ENCODE measurements at places on chromosomes 2 and 18.

DNA sequence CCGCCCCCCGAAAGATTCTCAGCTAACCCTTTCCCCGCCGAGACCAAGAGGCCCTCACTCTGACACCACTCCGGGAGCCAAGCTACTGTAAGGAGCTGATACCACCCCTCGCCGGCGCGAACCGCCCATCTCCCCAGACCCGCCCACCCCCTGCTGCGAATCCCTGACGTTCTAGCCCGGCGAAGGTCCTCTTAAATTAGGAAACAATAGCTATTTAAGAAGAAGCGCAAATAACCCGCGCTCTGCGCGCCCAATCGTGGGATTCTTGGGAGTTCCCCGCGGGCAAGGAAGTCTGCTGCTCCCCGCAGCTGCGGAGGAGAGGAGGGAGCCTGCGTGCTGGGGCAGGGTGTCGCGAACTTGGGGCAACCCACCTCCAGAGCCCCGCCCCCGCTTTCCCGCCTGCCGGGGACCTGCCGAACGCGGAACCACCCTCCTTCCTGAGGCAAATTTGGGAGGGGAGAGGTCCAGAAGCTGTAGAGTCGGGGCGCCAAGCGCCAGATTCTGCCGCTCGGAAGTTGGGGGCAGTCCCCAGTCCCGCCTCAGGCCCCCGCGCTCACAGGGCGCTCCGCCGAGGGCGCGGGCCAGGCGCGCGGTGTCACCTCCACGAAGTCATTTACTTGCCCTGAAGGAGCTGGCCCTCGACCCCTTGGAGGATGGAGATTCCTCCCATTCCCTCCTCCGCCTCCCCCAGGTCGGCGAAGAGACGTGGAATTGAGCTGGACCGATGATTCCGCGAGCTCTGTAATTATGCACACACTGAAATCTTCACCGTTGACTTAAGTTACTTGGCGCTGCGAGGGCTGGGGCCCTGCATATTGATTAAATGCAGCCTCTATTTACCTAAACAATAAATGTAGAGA lies 8.4 kb upstream of the SP9 start:
- no peak for DNase-seq

GRCh38 chr2:109683452-109683851 lies 69.3 kb downstream of the SOWAHC start:
- no peak for DNase-seq

- DNase-seq, result no peak
Measured at GRCh38 chr2:57693177-57693576, 353.4 kb upstream of the VRK2 start.

GRCh38 chr2:171550613-171551012 lies 28.3 kb downstream of the CYBRD1 start:
- DNase-seq, result no peak

DNA sequence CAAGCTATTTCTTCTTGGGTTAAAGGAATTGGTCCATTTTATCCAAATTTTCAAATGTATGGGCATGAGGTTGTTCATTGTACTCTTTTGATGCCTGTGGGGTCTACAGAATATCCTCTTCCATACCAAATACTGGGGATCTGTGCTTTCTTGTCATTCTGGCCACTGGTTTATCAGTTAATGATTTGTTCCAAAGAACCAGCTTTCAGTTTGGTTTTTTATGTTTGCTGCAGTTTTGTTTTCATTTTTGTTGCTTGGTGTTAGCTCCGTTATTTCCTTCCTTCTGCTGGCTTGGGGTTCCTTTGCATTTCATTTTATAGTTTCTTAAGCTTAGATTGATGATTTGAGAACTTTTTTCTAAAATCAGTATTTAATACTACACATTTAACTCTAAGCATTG lies 45.5 kb downstream of the SLC66A2 start:
- DNase-seq, result no peak

DNA sequence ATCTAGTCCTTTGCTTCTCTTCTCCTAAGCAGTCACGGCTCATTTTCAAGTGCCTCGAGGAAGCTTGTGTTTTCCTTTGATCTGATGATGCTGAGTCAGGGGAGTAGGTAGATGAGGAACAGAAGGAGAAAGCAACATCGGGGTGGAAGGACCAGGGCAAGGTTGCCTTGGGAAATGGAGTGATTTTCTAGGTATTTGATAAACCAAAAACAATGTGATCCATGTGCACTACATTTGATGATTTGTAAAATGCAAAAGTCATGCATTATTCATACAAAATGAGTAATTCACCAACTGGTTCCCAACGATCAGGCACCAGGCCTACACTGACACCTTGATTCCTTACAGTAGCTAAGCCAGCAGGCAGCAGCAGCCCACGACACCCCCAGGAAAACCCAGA lies 205.3 kb downstream of the ANAPC1 start:
- no peak for DNase-seq

DNA sequence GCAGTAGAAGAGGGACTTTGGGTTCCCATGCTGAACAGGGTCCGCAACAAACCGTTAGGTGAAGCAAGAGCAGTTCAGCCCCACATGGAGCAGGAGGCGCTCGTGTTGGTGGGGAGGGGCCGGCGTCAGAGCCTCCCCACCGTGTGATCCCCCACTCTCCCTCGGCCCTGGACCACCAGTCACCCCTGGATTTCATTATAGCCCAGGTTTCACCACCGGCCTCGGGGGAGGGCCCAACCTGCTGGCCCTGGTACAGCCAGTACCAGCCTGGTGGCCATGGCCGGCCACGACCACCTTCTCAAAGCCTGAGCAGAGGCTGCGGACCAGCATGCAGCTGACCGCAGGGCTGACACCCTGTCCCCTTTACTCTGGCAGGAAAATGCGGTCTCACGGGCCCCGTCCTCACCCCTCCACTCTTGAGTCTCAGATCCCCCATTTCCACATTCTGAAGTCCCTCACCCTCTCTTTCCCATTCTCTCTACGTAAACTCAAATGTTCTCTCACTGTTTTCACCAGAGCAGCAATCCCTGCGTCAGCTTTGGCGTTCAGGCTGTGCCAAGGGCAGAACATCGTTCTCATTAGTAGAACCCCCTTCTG lies 8.6 kb downstream of the MLPH start:
- DNase-seq, result no peak

DNA sequence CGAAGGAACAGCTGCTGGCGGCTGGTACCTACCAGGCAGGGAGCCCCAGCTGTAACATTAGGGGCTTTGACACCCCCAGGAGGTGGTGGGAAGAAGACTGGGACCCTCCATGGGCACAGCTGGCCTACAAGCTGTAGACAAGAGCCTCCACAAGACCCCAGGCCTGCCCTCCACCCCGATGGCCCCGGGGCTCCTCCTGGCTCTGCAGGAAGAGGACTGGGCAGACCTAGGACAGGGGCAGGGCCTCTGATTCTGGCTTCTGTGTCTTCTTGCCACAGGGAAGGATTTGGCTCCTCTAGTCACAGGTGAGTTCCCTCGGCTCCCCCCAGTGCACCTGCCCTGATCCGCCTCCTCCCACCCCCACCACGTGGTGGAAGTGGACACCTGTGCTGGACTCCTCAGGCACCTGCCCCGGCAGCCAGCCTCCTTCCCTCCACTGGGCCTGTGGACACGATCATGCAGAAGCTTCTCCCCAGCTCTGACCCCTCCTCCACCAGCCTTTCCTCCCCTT lies 53.4 kb upstream of the ODC1 start:
- no peak for DNase-seq

- no peak for DNase-seq
Measured at GRCh38 chr18:40851014-40851429, 1104.0 kb upstream of the PIK3C3 start.

DNA sequence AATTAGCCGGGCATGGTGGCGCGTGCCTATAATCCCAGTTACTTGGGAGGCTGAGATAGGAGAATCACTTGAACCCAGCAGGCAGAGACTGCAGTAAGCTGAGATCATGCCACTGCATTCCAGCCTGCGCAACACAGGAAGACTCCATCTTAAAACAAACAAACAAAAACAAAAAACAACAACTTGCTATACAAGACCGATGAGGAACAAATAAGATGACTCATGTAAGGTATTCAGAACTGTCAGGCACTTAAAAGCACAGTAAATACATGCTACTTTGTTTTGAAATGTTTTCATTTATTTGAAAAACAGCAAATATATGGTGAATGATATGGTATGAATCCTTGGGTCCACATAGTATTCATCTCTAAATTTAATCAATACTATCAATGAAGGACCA lies 66.7 kb downstream of the TRIP12 start:
- DNase-seq, result no peak

GRCh38 chr2:159793326-159793725 lies 4.7 kb downstream of the CD302 start:
- DNase-seq, result no peak

- peak; percentile 25 for DNase-seq
Measured at GRCh38 chr18:77210249-77210648, 39.4 kb upstream of the GALR1 start.

DNA sequence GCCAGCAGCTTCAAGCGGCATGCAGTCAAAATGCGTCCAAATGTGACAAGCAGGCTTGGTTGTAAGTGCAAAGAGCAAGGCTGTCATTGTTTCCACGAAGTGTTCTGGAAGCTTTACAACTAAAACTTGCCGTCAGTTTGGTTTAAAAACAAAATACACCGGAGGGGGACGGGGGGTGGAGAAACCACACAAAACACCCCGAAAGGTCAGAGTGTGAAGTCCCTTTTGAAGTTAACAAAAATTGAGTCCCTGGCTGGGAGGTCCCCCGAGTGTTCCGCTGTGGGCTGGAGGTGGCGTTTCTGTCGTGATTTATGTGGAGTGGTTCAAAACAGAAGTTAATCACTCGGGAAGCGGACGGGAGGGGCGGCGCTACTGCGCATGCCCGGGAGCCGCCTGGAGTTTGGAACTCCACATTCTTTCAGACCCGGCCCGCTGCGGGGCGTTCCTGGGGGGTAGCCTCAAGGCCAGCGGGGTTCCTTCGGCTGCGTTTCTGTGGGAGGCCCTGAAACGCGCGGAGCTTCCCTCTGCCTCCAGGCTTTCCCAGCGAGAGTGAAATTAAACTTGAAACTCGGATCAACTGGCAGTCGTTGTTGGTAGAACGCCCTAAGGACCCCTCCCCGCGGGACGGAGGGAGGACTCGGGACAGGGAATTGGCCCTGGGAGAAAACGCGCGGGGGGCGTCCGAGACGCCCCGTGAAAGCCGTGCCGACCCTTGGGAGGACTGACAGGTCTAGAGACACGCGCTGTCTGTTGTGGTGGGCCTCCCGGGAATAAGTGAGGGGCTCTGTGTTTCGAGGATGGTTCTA lies 1.4 kb downstream of the TGIF1 start:
- DNase-seq, result peak; percentile 92

GRCh38 chr2:240211598-240212424 lies 71.4 kb upstream of the OTOS start:
- DNase-seq, result no peak

DNA sequence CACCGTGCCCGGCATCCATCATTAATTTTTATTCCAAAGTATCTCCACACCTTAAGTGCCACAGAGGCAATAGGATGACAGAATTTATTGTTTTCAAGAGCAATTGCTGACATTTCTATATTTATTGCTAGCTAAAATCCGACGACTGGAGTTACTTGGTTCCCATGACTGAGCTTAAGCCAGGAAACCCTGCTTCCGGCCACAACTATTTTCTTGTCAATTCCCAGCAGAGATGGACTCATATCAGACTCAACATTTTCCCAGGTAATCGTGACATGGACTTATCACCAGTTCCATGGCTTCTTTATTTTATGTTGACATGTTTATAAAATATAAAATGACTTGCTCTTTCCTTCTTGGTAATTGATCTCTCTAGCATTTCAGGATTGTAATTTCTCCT lies 20.6 kb upstream of the DCDC2C start:
- DNase-seq, result no peak

- DNase-seq, result no peak
Measured at GRCh38 chr2:230872968-230873660, 8.4 kb downstream of the ITM2C start.

GRCh38 chr18:45672637-45673036 lies 51.3 kb upstream of the SLC14A1 start:
- DNase-seq, result no peak

DNA sequence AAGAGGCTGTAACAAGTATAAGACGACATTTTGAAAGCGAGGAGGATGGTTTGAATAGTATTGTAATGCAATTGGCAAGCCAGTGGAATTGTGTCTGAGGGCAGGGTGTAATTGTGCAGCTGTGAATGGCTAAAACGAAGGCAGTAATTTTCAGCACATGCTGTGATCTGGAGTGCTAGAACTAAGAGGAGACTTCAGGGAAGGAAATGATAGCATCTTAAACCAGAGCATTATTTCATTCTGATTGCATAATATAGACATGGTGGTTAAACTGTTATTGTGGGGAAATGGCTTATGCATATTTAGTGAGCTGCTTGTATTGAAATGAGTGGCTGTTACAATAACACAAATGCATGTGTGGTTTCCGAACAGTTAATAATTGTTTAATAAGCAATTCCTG lies 36.3 kb downstream of the THSD7B start:
- DNase-seq, result no peak

GRCh38 chr18:21443776-21444464 lies 156.6 kb downstream of the ESCO1 start:
- DNase-seq, result no peak

DNA sequence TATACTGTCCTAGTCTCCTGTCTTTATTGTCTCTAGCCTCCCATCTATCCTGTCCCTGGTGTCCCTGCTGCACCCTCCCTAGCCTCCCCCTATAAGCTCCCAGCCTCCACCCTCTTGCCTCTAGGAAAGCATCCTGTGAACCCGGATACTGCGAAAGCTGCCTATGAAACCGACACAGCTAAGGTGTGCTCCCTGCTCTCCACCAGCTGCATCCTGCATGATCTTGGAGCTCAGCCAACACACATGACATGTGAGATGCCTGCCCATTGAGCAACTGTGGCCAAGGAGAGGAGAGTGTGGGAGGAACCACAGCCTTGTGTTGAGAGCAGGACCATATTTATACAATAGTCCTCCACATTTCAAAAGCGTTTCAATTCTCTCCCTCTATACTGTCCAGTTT lies 187.1 kb downstream of the ZBTB7C start:
- DNase-seq, result peak; percentile 16

DNA sequence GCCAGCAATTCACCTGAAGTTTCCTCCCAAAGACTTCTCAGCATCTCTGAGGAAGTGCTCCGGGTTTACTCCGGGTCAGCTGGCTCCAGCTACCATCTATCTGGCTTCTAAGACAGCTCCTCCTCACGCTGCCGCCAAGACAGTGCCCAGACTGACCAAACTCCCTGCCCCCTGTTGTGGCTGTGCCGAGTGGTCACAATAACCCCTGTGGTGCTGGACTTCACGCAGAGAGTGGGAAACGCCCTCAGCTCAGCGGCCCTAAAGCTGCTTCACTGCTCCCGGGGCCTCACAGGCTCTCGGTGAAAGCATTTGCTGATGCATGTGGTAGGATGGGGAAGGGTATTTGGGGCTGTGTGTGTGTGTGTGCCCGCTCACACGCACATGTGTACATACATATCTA lies 154.8 kb upstream of the ZNF236 start:
- no peak for DNase-seq

All from CD8-positive, alpha-beta T cell (primary cell).